Nephron progenitor cell (in vitro differentiated cells): ENCODE measurements at places on chromosomes 5 and 9.

- peak; percentile 59 for DNase-seq
Measured at GRCh38 chr5:120457839-120458507, 6.1 kb upstream of the PRR16 start.

DNA sequence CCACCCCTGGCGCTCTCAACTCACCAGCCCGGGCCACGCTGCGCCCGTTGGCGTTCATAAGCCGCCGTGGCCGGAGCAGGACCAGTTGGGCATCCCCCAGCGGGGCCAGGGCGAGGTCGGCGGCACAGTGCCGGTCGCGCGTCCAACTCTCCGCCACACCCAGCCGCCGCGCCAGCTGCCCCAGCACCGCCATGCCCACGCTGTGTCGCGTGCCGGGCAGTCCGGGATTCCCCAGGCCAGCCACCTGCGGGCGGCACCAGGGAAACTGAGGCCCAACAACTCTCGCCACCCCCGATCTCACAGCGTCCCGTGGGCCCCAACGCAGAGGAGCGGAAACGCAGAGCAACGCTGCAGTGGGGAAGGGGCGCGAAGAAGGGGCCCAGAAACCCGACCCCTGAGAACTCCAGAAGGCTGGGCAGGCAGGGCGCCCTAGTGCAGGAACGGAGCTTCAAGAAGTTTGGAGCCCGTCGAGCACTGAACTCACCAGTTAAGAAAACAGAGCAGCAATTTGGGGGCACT is 453 bp downstream of the PTRH1 start:
- peak; percentile 55 for DNase-seq

- no peak for DNase-seq
Measured at GRCh38 chr9:99103901-99104458, 933 bp upstream of the TGFBR1 start.

GRCh38 chr9:128396970-128397613 is 23.6 kb upstream of the CERCAM start:
- no peak for DNase-seq

GRCh38 chr5:154197801-154198491 is 7.4 kb downstream of the GALNT10 start:
- no peak for DNase-seq

GRCh38 chr9:19788614-19789271 is at the start of gene SLC24A2:
Gene SLC24A2 (minus strand): TSS chr9:19789037.
- peak; percentile 77 for DNase-seq

GRCh38 chr9:28363151-28363562 is 789.9 kb upstream of the C9orf72 start:
- DNase-seq, result no peak

GRCh38 chr5:52985306-52985705 is 3.8 kb upstream of the ITGA2 start:
- DNase-seq, result no peak

GRCh38 chr5:6859951-6860638 is 146.9 kb downstream of the TENT4A start:
- DNase-seq, result no peak

DNA sequence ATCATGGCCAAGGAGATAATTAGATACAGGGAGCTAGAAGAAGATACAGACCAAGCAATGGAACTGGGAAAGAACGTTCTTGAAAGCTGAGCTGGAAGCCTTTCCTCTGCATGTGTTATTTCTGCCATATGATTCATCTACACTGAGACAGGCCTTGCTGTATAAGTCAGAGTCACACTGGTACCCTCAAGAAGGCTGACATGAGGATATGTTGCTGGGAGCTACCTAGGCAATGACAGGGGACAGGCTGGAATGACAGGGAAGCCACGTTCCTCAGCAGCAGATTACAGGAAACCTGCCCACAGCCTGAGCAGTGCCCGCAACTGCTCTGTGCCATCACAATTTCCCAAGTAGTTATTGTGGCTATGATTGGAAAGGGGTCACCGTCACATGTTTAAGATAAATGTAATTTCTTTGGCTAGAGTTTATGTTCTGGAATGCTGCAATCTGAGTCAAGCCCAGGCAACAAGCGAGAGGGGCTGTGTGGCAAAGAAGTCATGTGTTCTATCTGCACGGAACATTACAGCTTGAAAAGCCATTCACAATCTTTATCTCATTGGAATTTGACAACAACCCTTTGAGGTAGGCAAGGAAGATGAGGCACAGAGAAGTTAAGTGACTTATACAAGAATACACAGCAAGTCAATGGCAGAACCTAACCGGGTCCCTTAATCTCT is 108.2 kb downstream of the TTLL11 start:
- no peak for DNase-seq

GRCh38 chr5:174409070-174409469 is 315.3 kb upstream of the MSX2 start:
- no peak for DNase-seq

GRCh38 chr5:102591650-102592049 is 92.8 kb upstream of the SLCO6A1 start:
- no peak for DNase-seq
